ENCODE measurements at places on chromosomes 7 and 10.

GRCh38 chr7:42690794-42691639, 220.9 kb downstream of the C7orf25 start:
- H3K27ac ChIP-seq: no peak overlapping the region
- peak; percentile 22 for DNase-seq
- no peaks in the 10 kb centered on the region for H3K27me3 ChIP-seq
- no peaks in the 10 kb centered on the region for H3K4me1 ChIP-seq

GRCh38 chr7:28081016-28081415, 99.6 kb downstream of the JAZF1 start:
- peak overlapping the region; percentile 57 for H3K27ac ChIP-seq
- peak; percentile 33 for DNase-seq
- no peak overlapping the region for H3K4me3 ChIP-seq
- no peaks in the 10 kb centered on the region for H3K27me3 ChIP-seq
- peaks cover 7% of the 10 kb centered on the region for H3K4me1 ChIP-seq
- no peaks in the 10 kb centered on the region for H3K36me3 ChIP-seq

- H3K27ac ChIP-seq: no peak overlapping the region
- H3K4me1 ChIP-seq: no peaks in the 10 kb centered on the region
- no peaks in the 10 kb centered on the region for H3K27me3 ChIP-seq
- H3K36me3 ChIP-seq: no peaks in the 10 kb centered on the region
- no peak overlapping the region for H3K4me3 ChIP-seq
- DNase-seq: no peak
Observed at GRCh38 chr7:117134411-117134810, 181.1 kb downstream of the ST7 start.

DNA sequence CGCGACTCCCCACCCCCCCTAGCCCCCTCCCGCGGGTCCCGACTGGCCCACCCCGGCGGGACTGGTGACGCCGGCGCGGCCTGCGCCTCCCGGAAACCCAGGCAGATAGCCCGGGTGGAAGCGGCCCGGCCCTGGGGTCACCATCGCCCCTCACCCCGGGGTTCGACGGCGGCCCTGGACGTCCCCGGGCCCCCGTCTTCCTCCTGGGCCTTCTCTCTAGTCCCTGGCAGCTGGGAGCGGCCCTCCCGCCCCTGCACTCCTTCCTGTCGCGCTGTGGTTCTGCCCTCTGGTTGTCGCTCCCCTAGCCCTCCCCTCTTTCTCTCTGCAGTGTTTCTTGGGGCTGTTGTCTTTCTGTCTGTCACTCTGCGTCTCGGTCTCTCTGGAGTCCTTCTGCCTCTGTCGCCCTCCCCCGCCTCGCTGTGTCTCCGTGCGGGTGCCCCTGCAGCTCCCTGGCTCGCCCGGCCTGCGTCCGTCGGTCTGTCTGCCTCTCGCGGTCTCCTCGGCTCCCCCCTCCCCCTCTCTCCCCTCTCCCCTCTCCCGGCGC, 90.5 kb upstream of the PAX2 start:
- no peak overlapping the region for H3K4me3 ChIP-seq
- H3K36me3 ChIP-seq: no peaks in the 10 kb centered on the region

DNA sequence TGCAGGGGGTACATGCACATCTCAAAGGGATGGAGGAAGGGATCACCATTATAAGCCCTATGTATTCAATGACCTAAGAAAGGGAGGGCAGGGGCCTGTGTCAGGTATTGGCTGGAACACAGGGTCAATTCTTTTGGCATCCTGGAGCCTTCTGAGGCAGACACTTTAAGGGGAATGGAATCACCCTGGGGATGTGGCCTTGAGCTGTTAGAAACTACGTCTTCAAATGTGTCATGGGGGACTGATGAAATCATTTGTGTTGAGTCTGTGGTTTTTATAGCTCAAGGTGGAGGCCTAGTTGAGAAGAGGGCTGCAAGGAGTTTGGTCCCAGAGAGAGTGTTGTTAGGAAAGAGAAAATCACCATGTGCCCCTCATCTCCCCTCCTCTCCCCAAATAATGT, 206.1 kb upstream of the CELF2 start:
- peaks cover 2% of the 10 kb centered on the region for H3K4me1 ChIP-seq
- no peaks in the 10 kb centered on the region for H3K36me3 ChIP-seq
- no peak overlapping the region for H3K4me3 ChIP-seq
- no peaks in the 10 kb centered on the region for H3K27me3 ChIP-seq

DNA sequence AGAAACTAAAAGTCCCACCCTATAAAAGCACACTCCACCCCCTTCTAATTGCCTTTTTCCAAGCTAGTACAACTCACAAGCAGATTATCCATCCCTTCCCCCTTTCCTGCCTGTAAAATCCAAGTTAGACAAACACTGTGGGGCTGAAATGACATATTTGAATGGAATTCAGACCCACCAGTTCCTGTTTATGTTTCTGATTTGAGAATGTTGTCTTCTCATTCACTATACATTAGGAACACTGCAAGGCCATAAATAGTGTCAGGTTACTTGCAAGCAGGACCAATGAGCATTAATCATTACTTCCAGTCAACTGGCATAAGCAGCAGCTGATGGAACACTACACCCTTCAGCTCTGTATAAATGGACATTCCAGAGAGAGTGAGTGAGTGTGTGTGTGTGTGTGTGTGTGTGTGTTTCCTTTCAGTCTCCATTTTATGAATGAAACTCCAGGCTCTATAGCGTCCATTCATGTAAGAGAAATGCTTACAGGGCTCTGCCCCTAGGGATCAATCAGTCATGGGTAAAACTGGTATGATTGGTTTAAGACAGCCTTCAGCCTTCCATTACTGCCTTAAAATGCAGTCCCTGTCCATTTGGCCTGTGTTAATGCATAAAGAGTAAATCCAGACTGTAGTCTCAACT, 69.3 kb downstream of the ETV1 start:
- no peak overlapping the region for H3K4me3 ChIP-seq
- H3K4me1 ChIP-seq: no peaks in the 10 kb centered on the region
- no peak overlapping the region for H3K27ac ChIP-seq
- no peaks in the 10 kb centered on the region for H3K36me3 ChIP-seq
- no peaks in the 10 kb centered on the region for H3K27me3 ChIP-seq
- DNase-seq: peak; percentile 31

- H3K27ac ChIP-seq: no peak overlapping the region
- peak; percentile 91 for DNase-seq
- H3K36me3 ChIP-seq: no peaks in the 10 kb centered on the region
- no peak overlapping the region for H3K4me3 ChIP-seq
Observed at GRCh38 chr7:116999311-116999710, 46.0 kb downstream of the ST7 start.

GRCh38 chr10:23094786-23095403, 484 bp upstream of the MSRB2 start:
- H3K27ac ChIP-seq: no peak overlapping the region
- H3K27me3 ChIP-seq: no peaks in the 10 kb centered on the region
- peaks cover 2% of the 10 kb centered on the region for H3K36me3 ChIP-seq
- peaks cover 6% of the 10 kb centered on the region for H3K4me1 ChIP-seq
- no peak for DNase-seq

GRCh38 chr7:137970253-137970975, 31.5 kb downstream of the CREB3L2 start:
- peaks cover 2% of the 10 kb centered on the region for H3K36me3 ChIP-seq
- H3K4me3 ChIP-seq: no peak overlapping the region
- peaks cover 20% of the 10 kb centered on the region for H3K4me1 ChIP-seq

GRCh38 chr10:97711640-97712572, 1.6 kb upstream of the MARVELD1 start:
- H3K27me3 ChIP-seq: no peaks in the 10 kb centered on the region
- H3K27ac ChIP-seq: no peak overlapping the region

DNA sequence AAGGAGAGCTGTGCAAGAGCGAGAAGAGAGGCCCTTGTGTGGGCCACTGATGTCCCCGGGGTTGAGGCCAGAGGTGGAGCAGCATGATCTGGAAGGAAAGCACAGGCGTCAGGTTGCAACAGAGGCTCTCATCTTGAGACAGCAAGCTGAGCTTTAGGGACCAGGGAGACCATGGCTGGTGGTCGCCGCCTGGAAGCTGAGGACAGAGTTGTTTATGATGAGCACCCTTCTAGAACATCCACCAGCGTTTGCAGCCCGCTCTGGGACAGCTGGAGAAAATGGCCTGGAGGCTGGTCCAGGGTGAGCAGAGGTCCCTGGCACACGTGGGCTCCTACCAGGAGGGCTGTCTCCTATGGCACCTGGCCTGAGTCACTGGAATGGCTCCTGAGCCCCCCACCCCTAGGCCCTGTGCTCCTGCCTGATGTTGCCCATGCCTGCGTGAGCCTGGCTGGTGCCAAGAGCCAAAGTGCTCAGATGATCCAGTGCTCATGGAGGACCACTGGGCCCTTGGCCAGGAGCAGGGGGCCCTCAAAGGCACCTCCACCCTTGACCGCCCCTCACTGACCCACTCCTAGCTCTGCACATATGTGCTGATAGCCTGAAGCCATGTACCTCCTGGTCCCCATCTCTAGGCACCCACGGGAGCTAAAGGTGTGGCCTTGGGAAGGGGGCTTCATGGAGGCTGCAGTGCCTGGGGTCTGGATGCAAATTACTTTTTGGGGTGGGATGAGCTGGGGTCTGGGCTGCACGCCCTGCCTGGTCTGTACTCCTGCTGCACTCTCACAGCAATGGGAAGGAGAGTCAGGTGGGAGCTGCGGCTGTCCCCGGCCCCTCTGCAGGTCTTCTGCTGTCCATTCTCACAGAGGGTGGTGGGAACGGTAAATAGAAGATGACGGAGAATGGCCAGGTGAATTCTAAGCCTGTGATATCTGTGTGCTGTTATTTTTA, 40.1 kb upstream of the RET start:
- H3K4me3 ChIP-seq: no peak overlapping the region
- no peak overlapping the region for H3K27ac ChIP-seq
- H3K4me1 ChIP-seq: no peaks in the 10 kb centered on the region
- DNase-seq: no peak
- H3K36me3 ChIP-seq: no peaks in the 10 kb centered on the region

- no peak overlapping the region for H3K4me3 ChIP-seq
- no peaks in the 10 kb centered on the region for H3K27me3 ChIP-seq
- no peaks in the 10 kb centered on the region for H3K4me1 ChIP-seq
- DNase-seq: no peak
Observed at GRCh38 chr10:86177537-86178155, 188.9 kb downstream of the GRID1 start.

DNA sequence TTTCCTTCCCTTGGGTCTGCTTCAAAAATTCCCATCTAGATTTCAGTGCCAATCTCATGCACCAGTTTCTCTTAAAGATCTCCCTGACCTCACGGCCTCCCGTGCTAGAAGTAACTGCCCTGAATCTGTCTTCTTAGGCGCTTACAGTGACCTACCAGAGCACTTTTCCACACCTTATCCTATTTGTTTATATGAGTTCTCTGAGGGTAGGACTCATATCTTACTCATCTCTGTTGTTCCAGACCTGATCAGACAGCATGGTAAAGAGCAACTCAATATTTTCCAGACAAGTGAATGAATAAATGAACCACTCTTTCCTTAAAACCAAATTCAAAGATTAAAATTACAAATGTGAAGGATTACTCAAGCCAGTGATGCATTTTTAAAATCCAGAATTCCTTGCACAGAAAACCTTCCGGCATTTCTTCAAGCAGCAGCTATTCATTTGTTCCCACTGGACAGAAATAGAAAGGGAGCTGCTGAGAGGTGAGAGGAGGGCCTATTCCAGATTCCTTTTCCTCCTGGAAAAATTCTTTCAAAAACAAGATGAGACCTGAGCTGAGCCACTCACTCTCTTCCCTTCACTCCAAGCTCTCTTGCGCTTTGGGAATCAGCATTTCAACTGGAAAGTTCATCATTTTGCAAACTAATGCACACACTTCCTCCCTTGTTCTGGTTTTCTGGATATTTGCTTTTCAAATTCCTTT, 94.6 kb downstream of the ELMO1 start:
- no peak for DNase-seq
- H3K4me1 ChIP-seq: peaks cover 40% of the 10 kb centered on the region

- DNase-seq: no peak
- no peaks in the 10 kb centered on the region for H3K27me3 ChIP-seq
- peaks cover 5% of the 10 kb centered on the region for H3K36me3 ChIP-seq
- peaks cover 9% of the 10 kb centered on the region for H3K4me1 ChIP-seq
Observed at GRCh38 chr10:113041324-113041723, 91.3 kb downstream of the TCF7L2 start.

- H3K4me3 ChIP-seq: no peak overlapping the region
- H3K4me1 ChIP-seq: peaks cover 3% of the 10 kb centered on the region
- no peaks in the 10 kb centered on the region for H3K27me3 ChIP-seq
- H3K27ac ChIP-seq: no peak overlapping the region
- no peak for DNase-seq
Observed at GRCh38 chr7:132080967-132081668, 495.2 kb downstream of the PLXNA4 start.

- no peak overlapping the region for H3K4me3 ChIP-seq
- no peak overlapping the region for H3K27ac ChIP-seq
- no peaks in the 10 kb centered on the region for H3K36me3 ChIP-seq
- H3K4me1 ChIP-seq: no peaks in the 10 kb centered on the region
- no peaks in the 10 kb centered on the region for H3K27me3 ChIP-seq
Observed at GRCh38 chr10:43160046-43160920, 22.0 kb downstream of the CSGALNACT2 start.

DNA sequence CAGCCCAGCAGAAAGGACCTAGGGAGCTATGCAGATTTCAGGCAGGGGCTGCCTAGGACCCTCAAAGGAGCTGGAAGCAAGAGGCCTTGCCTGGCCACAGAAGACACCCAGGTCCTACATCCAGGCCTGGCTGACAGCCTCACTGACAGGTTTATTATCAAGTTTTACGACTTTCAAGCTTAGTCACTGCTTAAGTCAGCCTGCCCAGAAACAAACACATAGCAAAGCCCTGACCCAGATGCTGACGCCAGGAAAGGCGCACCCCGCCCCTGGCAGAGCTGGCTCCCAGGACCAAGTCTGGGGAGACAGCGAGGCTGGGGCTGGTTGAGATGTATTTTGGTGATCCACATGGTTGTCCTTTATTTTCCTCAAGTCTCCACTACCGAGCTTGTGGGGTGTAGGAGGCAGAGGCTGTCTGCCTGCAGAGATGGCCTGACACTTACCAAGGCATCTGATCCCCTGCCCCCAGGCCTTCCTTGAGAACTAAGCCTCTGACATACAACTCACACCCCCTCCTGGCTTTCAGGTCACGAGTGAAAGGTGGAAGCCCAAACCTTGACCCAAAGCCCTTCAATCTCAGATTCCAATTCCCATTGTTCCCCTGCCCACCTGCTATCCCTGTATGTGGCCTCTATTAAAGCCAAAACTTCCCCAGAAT, 80.7 kb upstream of the EMX2 start:
- no peak overlapping the region for H3K4me3 ChIP-seq
- H3K4me1 ChIP-seq: peaks cover 23% of the 10 kb centered on the region
- no peaks in the 10 kb centered on the region for H3K27me3 ChIP-seq
- peak overlapping the region; percentile 48 for H3K27ac ChIP-seq

GRCh38 chr7:28853150-28853549, 105.0 kb downstream of the TRIL start:
- no peaks in the 10 kb centered on the region for H3K27me3 ChIP-seq
- DNase-seq: no peak
- peaks cover 12% of the 10 kb centered on the region for H3K4me1 ChIP-seq
- H3K4me3 ChIP-seq: no peak overlapping the region
- H3K36me3 ChIP-seq: no peaks in the 10 kb centered on the region

- peaks cover 4% of the 10 kb centered on the region for H3K4me1 ChIP-seq
- DNase-seq: peak; percentile 82
- peaks cover 18% of the 10 kb centered on the region for H3K36me3 ChIP-seq
- no peaks in the 10 kb centered on the region for H3K27me3 ChIP-seq
- no peak overlapping the region for H3K27ac ChIP-seq
- no peak overlapping the region for H3K4me3 ChIP-seq
Observed at GRCh38 chr7:74181821-74182220, 7.7 kb downstream of the EIF4H start.
